ENCODE measurements at places on chromosomes 3 and 15.

DNA sequence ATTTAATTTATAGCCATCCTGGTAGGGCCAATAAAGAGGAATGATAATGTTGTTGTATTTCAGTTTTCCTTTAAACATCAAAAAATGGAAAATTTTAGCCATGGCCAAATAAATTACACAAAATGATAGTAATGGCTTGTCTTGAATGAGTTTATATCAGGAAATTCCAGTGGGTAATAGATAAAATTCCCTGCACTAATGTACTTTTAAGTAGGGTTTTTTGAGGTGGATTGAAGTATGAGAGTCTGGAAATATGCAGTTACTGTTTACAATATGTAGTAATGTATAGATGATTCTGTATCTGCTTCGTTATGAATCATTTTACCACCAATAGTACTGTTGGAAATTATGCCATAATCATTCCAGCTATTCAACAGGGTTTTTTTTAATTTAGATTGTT is 219.4 kb upstream of the ROBO2 start:
- DNase-seq: no peak

GRCh38 chr3:62374341-62375218 is 1.2 kb upstream of the FEZF2 start:
- DNase-seq: no peak

DNA sequence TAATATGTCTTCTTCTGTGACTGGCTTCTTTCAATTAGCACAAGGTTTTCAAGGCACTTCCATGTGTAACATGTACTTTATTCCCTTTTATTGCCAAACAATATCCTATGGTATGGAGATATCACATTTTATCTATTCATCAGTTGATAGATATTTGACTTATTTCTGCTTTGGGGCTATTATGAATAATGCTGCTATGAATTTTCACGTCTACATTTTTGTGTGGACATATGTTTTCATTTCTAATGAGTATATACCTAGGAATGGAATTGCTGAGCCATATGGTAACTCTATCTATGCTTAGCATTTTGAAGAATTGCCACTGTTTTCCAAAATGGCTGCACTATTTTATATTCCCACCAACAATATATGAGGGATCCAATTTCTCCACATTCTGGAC is 3.6 kb upstream of the AGTR1 start:
- DNase-seq: no peak

DNA sequence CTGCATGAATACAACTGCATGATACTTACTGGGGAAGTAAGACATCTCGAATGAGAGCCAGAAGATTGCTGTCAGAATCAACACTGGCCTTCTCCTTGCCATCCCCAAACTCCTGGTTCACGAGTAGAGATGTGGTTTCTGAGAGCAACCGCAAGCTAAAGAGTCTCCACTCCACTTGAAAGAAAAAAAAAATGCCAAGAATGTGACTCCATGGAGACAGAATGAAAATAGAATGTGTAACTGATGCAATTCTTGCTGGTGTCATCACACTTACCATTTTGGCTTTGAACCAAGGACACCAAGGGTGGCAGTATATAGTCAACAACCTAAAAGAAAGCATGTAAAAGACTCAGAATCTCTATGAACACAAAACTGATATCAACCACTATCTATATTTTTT is 280.4 kb downstream of the ULK4 start:
- peak; percentile 82 for DNase-seq

DNA sequence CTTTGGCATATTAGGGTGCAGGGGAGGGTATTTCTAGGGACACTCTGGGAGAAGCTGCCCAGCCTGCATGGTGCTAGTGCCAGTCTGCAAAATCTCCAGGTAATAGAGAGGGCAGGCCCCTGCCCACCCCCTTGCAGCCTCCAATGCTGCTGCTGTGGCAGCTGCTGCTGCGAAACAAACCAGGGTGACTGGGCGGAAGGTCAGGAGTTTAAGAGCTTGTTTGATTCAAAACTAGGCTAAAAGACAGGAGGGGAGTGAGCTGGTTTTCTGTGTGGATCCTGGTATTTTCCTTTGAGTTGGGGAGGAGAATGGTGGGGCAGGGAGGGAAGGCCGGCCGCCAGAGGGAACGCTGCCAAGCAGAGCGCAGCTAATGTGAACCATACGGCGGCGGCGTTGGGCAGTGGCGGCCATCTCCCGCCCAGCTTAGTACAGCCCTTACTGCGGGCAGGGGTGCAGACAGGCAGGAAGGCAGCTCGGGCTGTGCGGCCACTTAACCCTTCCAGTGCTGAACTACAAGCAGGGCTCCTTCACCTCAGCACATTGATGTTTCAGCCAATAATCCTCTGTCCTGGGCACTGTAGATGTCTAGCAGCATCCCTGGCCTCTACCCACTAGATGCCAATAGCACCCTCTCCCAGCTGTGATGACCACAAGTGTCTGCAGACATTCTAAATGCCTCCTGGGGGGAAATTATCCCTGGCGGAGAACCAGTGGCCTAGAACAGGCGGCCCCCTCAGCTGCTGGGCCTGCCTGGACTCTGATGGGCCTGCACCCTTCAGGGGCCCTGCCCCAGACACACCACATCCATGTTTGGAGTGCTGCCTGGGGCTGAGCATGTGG is 125.7 kb downstream of the EEFSEC start:
- DNase-seq: peak; percentile 13

DNA sequence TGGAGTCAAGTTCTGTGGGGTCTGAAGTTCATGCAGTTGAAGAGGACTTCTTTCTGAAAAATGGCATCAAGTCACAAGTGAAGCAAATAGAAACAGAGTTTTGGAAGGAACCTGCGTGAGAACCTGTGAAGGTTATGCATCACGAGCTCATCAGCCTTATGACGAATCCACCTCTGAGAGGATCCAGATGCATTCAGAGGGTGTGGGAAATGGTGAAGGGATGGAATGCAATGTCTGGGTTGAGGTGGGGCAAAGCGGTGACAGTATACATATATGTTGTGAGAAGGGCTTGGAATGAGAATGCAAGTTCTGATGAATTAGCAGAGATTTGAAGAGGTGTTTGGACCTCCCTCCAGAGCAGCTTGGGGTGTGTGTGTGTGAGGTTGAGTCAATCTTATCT is 382.1 kb upstream of the TBL1XR1 start:
- no peak for DNase-seq

DNA sequence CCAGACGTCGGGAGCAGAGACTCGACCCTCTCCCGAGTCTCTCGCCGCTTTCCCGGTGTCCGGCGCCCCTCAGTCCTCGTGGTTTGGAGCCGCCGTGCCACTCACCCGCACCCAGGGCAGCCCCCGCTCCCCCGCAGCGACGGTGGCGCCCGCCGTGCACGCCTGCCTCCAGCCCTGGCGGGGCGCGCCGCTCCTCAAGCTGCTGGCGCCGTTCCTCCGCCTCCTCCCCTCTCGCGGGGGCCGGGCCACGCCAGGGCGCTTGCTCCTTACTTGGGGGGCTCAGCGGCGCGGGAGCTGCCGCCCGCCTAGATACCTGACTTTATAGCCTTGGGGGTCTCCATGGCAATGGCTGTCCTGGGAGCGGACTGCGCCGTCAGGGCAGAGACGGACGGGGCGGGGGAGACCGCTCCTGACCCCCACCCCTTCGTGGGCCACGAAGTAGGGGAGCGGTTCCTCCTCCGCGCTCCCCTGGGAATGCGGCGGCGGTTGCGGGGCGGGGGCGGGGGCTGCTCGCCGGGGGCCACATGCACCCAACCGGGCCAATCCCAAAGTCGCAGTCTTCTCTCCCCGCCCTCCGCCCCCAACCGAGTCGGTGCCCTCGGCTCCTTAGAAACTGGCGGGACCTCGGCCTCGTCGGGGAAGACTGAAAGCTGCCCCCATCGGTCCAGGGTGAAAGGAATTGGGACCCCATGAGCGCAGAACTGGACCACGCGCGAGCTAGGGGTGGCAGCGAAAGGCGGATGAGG is at the start of gene ANKRD63:
Gene ANKRD63 (minus strand): TSS at position 196 of the 746 bp plus-strand sequence. CDS start 478 bp downstream, outside the sequence.
- no peak for DNase-seq

DNA sequence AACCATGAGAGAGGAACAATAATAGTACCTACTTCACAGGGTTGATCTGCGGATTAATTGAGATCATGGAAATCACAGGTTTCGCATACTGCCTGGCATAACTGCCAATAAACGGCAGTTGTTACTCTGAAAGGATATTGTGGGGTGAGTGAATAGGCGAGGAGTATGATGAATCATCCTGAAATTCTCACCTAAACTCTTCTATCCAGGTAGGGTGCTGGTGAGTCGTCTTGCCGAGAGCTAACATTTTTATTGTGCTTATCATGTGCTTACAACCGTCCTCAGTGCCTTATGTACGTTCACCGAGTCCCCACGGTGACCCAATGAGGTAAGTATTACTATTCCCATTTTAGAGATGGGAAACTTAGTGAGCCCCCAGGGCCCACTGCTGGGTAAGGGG is 52.4 kb upstream of the SRGAP3 start:
- no peak for DNase-seq
